ENCODE measurements at places on chromosomes 3 and 15.

DNA sequence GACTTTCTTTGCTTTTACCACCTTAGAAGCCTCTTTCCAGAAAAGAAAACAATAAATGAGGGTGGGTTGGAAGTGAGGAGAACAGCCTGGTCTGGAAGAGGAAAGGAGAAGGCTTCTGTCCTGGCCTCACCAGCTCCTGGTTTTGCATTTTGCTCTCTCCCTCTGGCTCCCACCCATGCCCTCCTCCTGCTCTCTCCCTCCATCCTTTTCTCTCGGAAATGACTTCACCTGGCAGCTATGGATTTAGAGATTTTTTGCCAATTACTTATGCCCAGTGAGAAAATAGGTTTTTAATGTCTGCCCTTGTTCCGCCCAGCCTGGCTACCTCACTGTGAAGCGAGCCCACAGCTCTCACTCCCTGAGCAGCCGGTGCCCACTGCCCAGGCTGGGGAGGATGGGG lies 77.9 kb upstream of the NTRK3 start:
- DNase-seq, result no peak

DNA sequence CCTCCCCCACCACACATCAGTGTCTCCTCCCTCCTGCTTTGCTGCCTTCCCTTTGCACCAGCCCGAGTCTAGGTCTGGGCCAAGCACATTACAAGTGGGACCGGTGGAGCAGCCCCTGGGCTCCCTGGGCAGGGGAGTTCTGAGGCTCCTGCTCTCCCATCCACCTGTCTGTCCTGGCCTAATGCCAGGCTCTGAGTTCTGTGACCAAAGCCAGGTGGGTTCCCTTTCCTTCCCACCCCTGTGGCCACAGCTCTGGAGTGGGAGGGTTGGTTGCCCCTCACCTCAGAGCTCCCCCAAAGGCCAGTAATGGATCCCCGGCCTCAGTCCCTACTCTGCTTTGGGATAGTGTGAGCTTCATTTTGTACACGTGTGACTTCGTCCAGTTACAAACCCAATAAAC lies 2.3 kb upstream of the ABCF3 start:
- no peak for DNase-seq

DNA sequence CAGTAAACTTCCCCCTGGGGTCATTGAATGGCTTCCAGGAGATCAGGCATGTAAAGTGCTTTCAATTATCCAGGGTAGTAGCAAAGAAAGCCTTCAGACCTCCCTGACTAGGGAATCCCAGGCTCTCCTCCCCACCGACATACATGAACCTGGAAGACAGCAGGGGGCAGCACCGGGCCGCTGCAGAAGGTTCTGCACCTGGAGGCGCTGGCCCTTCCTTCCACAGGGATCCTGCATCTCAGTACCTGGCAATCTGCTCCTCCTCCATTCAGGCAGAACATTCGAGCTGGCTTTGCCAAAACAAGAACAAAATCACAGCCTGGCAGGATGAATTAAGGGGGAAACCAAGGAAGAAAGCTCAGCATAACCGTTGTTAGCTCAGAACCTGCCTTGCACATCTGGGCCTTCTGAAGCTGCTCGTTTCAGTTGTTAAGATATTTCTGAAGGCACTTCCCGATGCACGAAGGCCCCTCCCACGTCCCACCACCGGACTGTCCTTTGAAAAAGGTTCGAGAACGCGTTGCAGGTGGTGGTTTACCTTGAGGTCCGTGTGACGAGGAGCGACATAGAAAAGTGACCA lies 237.7 kb downstream of the SLCO3A1 start:
- peak; percentile 80 for DNase-seq

DNA sequence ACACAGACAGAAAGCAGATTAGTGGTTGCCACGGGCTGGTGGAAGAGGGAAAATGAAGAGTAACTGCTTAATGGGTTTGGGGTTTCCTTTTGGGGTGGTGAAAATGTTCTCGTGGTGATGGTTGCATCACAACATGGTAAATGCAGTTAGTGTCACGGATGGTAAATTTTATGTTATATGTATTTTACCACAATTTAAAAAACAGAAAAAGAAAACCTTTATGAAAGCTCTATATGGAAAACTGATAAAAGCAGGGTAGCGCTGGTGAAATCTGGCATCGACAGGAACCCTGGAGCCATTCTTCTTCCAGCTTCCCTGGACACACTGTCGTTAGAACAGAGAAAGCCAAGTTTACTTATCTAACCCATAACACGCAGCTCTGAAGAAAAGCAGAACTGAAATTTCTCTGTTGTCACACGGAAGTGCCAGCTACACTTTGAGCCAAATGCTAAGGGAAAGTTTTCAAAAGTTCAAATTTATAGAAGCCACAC lies 287.7 kb upstream of the NR2F2 start:
- DNase-seq, result no peak

GRCh38 chr3:105402287-105402801 lies 35.6 kb downstream of the ALCAM start:
- DNase-seq, result no peak

GRCh38 chr15:46894644-46895043 lies 822.7 kb upstream of the SEMA6D start:
- DNase-seq, result no peak

GRCh38 chr15:58919232-58919631 lies 14.2 kb downstream of the SLTM start:
- DNase-seq, result no peak

GRCh38 chr15:68371851-68372250 lies 60.1 kb downstream of the ITGA11 start:
- DNase-seq, result no peak

DNA sequence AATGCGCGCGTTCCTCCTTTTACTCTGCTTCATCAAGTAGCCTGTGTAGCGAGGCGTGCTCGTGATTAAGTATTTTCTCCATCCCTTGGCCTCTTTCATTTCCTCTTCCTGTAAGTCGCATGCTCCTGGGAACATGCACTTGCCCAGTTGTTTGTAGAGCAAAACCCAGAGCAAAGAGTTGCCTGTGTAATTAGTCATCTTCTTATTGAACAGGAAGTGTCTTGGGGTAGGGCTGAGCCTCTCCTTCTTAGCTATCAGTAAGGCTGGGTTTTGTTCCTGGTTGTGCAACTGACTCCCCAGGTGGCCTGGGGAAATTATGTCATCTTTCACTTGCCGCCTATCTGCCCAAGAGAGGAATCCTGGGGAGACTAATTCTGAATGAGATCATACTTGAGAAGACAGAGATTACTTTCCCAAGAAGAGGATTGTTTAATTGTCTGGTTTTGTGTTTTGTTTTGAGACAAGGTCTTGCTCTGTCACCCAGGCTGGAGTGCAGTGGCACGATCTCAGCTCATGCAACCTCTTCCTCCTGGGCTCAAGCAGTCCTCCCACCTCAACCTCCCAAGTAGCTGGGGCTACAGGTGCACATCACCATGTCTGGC lies 14.9 kb downstream of the LIPH start:
- DNase-seq, result no peak

- DNase-seq, result no peak
Observed at GRCh38 chr15:57637846-57638245, 46.1 kb downstream of the MYZAP start.

- peak; percentile 30 for DNase-seq
Observed at GRCh38 chr15:100926971-100927756, 8.0 kb downstream of the LRRK1 start.

GRCh38 chr3:128577711-128578110 lies 72.9 kb downstream of the RPN1 start:
- DNase-seq, result no peak

DNA sequence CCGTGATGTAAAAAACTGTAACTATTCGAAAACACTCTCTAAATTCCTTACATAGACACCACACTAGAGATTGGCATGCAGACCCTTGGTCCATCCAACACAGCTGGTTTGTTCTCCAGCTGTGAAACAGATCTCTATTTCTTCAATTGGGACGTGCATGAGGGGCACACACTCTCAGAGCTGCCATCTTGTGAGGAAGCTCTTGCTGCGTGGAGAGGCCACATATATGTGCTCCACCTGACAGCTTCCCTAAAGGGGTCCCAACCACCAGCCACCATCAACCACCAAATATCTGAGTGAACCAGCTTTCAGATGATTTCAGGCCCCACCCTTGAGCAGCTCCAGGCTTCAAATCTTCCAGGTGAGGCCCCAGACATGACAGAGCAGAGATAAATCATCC lies 25.6 kb downstream of the SSUH2 start:
- no peak for DNase-seq

DNA sequence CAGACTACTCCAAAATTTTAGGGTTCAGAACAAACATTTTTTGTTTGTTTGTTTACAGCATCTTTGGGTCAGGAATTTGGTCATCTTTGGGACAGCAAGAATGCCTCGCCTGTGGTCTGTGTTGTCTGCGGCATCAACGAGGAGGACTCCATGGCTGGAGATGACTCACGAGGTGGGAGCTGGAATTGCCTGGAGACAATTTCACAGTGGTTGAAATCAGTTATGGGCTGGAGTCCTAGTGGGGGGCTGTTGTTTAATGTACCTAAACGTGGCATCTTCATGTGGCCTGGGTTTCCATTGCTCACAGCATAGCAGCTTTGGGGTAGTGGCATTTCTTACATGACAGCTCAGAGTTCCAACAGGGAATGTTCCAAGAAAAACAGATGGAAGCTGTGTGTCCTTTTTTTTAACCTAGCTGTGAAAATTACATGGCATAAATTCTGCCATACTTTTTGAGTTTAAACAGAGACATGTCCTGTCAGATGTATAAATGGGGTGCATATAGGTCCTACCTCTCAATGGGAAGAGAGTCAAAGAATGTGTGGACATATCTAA lies 507.3 kb upstream of the CBLB start:
- DNase-seq, result no peak

DNA sequence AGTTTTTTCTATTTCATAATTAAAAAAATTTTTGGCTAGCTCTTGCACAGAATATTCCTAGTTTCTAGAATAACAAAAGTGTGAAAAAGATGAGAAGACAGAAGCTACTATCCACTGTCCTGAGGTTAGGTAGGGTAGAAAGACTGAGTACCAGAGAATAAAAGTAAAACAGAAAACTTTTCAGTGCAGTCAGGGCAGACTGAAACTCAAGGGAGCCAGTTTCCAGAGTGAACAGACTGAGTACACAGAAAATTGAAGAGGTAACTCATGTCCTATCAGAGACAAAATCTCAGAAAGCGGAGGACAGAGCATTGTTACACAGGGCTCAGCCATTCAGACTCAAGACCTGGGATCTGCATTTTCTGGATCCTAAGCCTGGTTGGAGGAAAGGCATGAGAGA lies 8.8 kb upstream of the FBXO40 start:
- no peak for DNase-seq

DNA sequence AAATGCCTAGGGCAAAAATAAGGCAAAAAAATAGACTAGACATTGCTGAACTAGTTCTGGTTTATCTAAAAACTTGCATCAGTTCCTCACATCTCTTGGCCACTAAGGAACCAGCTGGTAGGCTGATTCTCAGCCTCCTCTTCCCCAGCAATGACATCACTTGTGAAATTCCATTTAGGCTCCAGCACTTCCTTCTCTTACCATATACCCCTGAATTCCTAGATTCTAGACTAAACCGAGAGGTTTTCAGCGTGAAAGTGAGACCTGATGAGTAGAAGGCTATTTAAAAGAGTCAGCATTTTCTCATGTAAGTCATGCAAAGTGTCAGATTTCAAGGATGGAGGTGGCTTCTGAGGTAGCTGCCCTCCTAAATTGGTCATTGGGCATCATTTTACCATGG lies 247.1 kb upstream of the CDIN1 start:
- no peak for DNase-seq

- DNase-seq, result no peak
Observed at GRCh38 chr3:36714343-36715086, 49.8 kb downstream of the DCLK3 start.

- DNase-seq, result no peak
Observed at GRCh38 chr15:71199384-71200351, 84.4 kb downstream of the THSD4 start.

- DNase-seq, result no peak
Observed at GRCh38 chr3:50570508-50571279, 1.4 kb downstream of the HEMK1 start.

GRCh38 chr3:194129581-194130133 lies 6.3 kb upstream of the HES1 start:
- DNase-seq, result peak; percentile 13

GRCh38 chr3:169758359-169758994 lies 6.4 kb downstream of the TERC start:
- DNase-seq, result no peak

- no peak for DNase-seq
Observed at GRCh38 chr15:33584797-33585196, 274.0 kb downstream of the RYR3 start.

DNA sequence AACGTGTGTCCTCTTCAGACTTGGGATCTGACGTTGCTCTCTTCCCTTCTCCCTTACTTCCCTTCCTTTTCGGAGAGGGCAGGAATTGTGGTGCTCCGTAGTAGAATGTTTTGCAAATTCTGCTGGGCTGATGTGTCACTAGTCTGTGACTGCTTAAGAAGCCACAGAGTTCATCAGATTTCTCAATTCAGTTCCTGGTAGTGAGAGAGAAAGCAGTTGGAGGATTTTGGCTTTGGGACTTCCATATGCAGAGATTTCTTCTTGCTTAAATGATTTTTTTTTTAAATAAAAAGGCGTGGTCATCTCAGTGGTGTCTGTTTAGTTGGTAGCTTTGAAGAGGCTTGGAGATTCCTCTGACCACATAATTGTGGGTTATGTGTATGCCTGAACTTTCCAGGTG lies 10.1 kb downstream of the CEMIP start:
- DNase-seq, result no peak

- DNase-seq, result no peak
Observed at GRCh38 chr3:70933105-70933810, 620.8 kb upstream of the MDFIC2 start.

- no peak for DNase-seq
Observed at GRCh38 chr3:153973722-153974265, 147.4 kb upstream of the ARHGEF26 start.

- no peak for DNase-seq
Observed at GRCh38 chr15:83993591-83993990, 242.0 kb upstream of the GOLGA6L4 start.

DNA sequence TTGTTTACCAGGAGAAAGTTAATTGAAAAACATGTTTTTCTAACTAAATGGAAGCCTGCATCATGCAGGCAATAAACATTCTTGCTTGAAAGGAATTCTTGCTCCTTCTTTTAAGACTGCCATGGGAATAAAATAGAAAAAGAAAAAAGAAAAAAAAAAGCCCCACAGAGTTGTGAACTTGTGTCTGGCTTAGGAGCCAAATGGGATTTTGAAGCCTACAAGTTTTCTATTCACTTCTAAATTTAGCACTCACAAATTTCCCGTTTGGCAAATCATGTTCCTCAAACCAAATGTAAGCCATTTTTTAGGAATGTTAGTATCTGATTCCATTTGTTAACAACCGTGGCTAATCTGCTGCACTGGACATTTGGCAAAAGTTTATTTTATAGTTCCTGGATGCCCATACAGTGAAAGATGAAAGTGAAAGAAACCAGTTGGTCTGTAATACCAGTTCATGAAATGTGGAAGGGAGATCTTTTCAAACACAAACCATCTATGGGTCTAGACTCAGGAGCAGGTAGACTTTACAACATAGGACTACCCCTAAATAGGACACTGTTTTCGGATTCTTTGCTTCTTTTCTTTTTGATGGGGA lies 133.8 kb upstream of the GMNC start:
- no peak for DNase-seq

DNA sequence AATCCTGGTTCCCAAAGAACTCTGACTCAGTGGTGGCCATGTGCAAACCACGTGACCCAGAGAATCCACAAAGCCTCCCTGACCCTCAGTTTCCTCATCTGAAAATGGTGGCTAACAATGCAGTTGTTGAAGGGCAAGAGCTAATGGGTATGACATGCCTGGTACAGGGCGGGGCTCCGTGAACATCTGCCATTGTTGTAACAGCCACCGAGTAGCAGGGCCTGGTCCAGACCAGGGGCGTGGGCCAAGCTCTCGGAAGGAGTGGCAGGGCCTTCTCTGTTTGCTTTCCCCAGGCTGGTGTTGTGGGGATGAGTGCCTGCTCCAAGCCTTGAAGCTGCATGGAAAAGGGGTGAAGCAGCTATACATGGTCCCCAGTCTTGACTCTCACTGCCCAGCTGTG lies 13.4 kb downstream of the MAPKAPK3 start:
- no peak for DNase-seq
